ENCODE measurements at places on chromosomes 4 and X. TPM values are rescaled to one million over a fixed set of nuclear protein-coding genes. Genes with fewer than 3 reads are reported as not detected.

The KIAA1210 gene
- total RNA-seq: not detected

The MSMO1 gene
- 19.5 TPM for total RNA-seq

GRCh38 chr4:67087897-67088296 lies 457.4 kb downstream of the CENPC start:
- H3K27me3 ChIP-seq: no peaks in the 10 kb centered on the region
- H3K4me1 ChIP-seq: no peaks in the 10 kb centered on the region
- H3K4me3 ChIP-seq: no peak overlapping the region
- peak; percentile 36 for DNase-seq
- H3K27ac ChIP-seq: no peak overlapping the region

- H3K36me3 ChIP-seq: peaks cover 39% of the 10 kb centered on the region
- no peak overlapping the region for H3K27ac ChIP-seq
- H3K27me3 ChIP-seq: no peaks in the 10 kb centered on the region
- no peak for DNase-seq
- H3K4me3 ChIP-seq: no peak overlapping the region
- no peaks in the 10 kb centered on the region for H3K4me1 ChIP-seq
Observed at GRCh38 chr4:6875431-6875831, 34.2 kb upstream of the TBC1D14 start.

The C4orf36 gene
- 0.37 TPM for total RNA-seq
